ENCODE measurements at places on chromosomes 1 and 21. TPM values are rescaled to one million over a fixed set of nuclear protein-coding genes. Genes with fewer than 3 reads are reported as not detected.
A peak's percentile ranks its signal among the peaks of the same experiment; 100 is the strongest.

DNA sequence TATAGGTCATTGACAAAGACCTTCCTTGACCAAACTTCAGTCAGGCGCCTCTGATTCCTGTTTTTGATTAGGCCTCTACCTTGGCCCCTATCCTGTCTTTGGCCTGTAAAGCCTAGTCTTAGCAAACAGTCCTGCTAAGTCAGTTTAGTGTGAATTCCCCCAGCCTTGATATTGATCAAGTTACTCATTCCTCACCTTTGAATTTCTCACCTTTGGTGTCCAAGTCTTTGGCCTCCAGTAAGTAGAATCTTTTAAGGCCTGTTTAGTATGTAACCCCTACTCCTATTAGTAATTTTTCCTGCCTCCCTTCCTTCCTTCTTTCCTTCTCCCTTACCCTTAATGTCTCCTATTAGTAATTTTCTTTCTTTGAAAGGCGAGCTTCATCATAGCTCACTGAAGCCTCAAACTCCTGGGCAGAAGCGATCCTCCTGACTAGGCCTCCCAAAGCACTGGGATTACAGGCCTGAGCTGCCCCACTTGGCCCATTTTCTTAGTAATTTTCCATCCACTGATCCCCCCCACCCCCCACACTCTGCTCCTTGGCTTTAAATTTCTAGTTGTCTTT lies 13.0 kb upstream of the ZNF692 start:
- no peak for DNase-seq

DNA sequence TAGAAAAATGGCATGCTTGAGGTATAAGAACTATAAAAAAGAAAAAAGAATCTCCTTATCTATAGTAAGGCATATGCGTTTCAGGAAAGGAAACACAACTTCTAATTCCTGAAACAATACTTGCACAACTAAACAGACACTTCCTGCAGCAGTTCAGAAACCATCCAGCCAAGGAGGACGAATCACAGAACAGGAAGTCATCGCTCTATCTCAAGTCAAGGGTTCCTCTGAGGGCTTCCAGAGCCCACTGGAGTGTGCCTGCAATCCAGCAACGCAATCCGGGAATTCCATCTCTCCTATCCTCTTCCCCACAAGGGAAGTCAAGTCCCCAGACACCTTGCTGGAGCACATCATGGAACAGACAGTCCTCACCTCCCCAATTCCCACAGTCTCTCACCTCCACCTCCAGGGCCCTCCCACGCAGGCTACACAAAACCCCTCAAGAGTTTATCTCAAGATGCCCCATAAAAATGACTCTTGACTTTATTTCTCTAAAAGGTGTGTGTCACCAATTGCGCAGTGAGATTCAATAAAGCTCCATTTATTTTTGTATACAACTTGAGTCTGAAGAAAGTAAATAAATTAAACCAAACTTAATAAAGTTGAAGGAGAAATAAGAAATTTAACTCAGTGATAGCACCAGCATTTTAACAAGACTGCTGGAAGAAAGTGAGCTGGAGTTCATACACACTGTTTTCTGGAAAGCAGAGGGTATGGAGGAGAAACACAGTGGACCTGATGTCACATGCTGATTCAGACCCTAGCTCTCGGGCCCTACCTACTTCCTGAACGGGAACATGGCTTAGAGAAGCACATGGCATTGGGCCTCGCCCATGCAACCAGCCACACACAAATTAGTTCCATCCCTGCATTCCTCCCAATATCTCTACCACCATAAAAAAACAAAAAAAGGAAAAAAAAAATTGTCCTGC lies 39.9 kb downstream of the SIPA1L2 start:
- no peak for DNase-seq

DNA sequence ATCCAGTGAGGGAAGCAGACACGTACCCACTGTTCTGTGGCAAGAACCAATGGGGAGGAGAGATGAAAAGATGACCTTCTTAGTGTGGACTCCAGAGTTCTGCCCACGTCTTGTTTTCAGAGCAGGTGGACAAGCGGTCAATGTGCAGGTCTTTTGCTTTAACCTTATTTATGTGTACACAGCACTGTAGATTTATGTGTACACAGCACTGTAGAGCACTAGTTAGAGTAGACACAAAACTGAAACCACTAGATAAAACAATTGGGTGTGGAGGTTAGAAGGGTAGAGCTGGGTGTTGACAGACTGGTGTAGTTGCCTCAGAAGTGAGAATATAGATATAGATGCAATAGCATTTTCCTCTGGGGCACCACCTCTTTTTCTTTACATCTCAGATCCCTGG lies 150.0 kb downstream of the MAGI3 start:
- DNase-seq, result no peak

DNA sequence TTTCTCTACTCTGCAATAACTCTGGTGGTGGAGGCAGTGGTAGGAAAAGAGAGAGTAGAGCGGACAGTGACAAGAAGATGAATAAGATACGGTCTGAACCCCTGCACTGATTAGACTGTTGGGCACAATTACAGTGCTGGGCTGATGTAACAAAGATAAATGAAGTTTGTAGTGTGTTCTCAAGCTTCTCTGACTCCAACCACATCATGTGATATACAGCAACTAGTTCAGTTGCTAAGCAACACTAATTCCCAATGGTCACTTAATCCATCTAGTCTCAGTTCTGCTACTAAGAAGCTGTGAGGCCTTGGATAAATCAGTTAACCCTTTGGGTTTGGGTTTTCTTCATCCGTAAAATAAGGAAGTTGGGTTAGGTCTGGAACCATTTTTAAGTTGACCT lies 17.3 kb downstream of the DDR2 start:
- no peak for DNase-seq

GRCh38 chr1:174871886-174872285 lies 127.9 kb upstream of the CACYBP start:
- no peak for DNase-seq

DNA sequence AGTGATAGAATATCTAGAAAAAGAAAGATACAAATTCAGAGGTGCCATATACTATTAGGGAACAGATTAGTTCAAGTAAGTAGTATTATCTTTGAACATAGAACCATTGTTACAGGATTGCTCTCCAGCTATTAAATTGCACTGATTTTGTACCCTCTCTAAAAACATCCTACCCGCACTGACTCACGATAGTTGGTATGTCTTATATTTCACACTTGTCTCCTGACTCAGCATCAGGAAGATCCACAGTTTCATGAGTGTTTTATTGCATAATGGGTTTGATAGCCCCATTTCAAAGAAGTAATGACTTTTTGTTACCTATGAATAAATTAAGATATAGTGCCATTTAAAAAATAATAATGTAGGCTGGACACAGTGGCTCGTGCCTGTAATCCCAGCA lies 6.0 kb downstream of the TATDN3 start:
- no peak for DNase-seq

DNA sequence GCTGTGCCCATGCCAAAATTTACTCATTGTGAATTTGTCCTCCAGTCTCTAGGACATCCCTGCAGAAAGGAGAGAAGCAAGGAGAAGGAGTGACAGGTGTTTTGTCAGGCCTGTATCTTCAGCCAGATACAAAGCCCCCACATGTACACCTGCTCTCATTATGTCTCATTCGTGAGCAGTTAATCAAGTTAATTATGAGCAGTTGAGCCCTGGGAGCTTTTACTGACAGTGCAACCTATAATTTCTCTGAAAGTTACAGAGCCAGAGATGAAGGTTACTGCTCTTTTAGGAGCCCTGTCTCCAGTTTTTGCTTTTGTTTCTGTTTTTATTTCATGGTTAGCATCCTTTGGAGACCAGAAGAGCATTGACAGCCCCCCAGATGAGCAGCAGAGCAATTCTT lies 5.0 kb upstream of the ILDR2 start:
- DNase-seq, result no peak

DNA sequence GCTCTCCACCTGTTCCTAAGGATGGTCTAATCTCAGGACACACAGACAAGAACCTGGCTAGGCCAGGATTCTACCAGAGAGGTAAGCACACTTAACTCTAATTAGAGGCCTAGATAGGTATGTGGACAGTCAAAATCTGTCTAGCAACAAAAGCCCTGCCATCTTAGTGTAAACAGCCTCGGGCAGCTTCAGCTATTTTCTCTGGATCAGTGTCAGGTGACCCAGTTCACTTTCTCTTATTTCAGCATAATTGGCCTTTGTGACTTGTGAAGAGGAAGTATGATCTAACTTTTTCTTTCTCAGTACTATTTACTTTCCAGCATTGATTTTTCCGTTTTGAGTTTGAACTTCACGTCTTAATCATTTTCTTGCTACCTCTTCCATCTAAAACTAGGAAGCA lies 217.7 kb downstream of the CRB1 start:
- DNase-seq, result no peak

- DNase-seq, result no peak
Measured at GRCh38 chr1:6245869-6246496, 2.0 kb downstream of the HES3 start.

- no peak for DNase-seq
Measured at GRCh38 chr1:174799136-174799479, 200.6 kb upstream of the CACYBP start.

Gene FCRL5
- total RNA-seq, result not detected

DNA sequence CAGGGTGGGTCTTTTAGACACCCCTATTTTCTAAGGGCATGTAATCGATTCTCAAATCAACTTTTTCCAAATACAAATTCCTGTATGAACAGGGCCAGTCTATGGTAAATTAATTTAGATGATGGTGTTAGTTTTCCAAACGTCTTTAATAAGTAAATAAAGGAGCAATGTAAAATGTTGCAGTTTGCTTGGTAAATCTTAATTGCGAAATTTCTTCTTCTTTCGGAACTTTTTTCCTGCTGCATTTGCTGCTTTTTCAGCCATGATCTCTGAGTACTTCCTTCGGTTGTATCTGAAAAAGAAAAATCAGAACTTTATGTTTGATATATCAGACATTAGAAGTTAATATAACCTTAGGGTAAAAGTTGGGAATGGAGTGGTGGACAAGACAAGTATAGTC lies 9.4 kb downstream of the DNTTIP2 start:
- no peak for DNase-seq

Gene KRTAP19-3
- not detected for total RNA-seq

GRCh38 chr1:162285149-162285561 lies 91.5 kb downstream of the SPATA46 start:
- no peak for DNase-seq

GRCh38 chr1:245418077-245418476 lies 263.3 kb downstream of the KIF26B start:
- DNase-seq, result no peak

DNA sequence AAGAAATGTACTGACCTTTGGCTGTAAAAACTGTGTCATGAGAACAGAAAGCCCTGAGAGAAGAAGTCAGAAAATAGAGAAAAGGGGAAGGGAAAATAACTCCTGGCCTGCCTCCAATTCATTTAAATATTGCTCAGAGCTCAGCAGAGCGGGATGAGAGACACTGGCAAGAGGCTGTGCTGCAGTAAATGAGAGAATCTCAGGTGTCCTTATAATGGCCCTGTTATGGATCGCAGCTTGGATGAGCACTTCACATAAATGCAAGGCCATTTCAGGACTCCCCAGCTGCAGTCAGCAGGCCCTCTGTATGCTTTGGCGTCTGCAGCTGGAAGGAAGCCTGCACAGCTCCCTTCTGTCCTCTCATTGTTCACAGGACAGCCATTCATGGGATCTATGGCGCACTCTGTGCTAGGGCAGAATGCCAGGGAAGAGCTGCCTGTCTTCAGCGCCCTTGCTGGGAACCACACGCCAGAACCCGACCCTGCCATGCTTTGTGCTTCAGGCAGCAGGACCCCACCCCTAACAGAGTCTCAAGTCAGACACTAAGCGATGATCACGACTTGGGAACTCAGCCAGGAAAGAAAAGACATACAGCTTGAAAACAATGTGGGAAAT lies 20.7 kb upstream of the ABCB10 start:
- peak; percentile 24 for DNase-seq

GRCh38 chr1:242788771-242789170 lies 264.3 kb upstream of the PLD5 start:
- DNase-seq, result no peak

DNA sequence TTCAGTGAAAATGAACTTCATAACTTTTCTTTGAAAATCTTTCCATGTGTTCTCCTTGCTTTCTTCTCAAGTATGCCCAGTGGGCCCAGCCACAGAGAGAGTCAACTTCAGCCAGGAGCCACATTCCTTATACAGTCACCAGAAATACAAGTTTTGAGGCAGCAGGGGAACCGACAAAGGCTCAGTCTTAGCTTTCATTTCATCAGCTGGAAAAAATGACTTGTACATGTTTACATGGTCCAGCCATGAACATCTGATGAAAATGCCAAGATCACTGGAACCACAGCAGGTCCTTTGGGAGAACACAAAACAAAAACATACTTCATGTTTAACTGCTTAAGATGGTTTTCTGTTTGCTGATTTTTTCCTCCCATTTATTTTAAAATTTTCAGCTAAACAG lies 72.5 kb downstream of the SYDE2 start:
- no peak for DNase-seq

- no peak for DNase-seq
Measured at GRCh38 chr1:20160034-20160433, 20.9 kb downstream of the PLA2G2F start.

GRCh38 chr1:64750875-64751274 lies 6.0 kb downstream of the RAVER2 start:
- no peak for DNase-seq

GRCh38 chr1:3211582-3212375 lies 142.8 kb downstream of the PRDM16 start:
- no peak for DNase-seq

GRCh38 chr1:22784737-22785136 lies 74.1 kb downstream of the EPHB2 start:
- DNase-seq, result no peak

DNA sequence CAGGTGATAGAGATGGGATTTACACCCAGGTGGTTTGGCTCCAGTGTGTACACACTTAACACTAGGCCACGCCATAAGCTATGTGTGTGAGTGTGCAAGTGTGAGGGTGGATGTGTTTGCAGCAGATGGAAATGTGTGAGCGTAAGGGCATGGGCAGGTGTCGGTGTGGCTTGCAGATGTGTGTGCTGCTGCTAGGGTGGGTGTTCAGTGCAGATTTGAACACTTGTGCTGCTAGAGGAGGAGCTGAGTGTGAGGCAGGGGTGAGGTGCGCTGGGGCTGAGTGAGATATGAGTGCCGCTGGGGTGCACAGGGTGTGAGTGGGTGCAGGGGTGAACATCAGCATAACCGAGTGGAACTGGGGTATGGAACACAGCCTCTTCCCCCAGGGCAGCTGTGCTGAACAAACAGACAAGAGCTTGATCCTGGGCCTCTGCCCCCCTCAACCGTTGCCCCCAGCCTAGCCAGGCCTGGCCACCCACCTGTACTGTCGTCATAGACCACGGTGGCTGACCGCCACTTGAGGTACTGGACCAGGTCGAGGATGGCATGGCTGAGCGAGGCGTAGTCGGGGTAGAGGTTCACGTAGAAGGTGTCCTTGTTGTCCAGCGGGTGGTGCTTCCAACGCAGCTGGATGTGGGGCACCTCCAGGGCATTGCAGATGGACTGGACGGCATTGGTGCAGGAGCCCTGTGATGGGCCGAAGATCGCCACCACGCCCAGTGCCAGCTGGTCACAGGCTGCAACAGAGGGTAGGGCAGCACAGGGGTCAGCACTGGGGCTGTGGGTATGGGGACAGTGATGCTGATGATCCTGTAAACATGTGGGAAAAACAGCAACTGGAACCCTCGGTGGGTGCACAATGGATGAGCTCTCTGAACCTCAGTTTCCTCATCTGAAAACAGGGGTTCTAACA lies 153.9 kb downstream of the GRIK3 start:
- no peak for DNase-seq

GRCh38 chr1:53658489-53659230 lies 80.3 kb downstream of the GLIS1 start:
- no peak for DNase-seq

All from uterus (tissue), 4 donors.